ENCODE measurements at places on chromosomes 7 and 10. TPM values are rescaled to one million over a fixed set of nuclear protein-coding genes. Genes with fewer than 3 reads are reported as not detected.
A peak's percentile ranks its signal among the peaks of the same experiment; 100 is the strongest.

The CCNJ gene
- 9.0 TPM for total RNA-seq

The ZNF3 gene
- 20.3 TPM for total RNA-seq

The MTPN gene
- total RNA-seq = 182 TPM

- no peak for DNase-seq
Observed at GRCh38 chr10:79422178-79422892, 23.1 kb downstream of the ZCCHC24 start.

DNA sequence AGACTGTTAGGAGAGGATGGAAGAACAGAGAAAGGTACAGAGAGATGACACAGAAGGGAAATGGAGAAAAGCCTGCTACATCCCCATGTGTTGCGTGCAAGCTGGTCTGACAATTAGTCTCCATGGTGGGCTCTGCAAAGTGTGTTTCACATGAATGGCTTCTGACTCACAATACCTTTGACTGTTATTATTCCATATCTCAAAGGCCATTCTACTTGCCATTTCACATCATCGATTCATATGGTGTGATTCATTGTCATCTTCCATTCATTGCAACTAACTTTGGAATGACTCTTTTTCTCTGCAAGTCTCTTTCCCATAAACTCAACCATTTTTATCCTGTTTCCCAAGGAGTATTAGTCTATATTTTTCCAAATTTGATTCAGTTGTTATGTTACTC is 208.9 kb upstream of the INHBA start:
- peak; percentile 66 for DNase-seq

- no peak for DNase-seq
Observed at GRCh38 chr7:132751244-132751647, 175.0 kb upstream of the PLXNA4 start.

- no peak for DNase-seq
Observed at GRCh38 chr10:117167346-117167788, 29.3 kb upstream of the VAX1 start.

DNA sequence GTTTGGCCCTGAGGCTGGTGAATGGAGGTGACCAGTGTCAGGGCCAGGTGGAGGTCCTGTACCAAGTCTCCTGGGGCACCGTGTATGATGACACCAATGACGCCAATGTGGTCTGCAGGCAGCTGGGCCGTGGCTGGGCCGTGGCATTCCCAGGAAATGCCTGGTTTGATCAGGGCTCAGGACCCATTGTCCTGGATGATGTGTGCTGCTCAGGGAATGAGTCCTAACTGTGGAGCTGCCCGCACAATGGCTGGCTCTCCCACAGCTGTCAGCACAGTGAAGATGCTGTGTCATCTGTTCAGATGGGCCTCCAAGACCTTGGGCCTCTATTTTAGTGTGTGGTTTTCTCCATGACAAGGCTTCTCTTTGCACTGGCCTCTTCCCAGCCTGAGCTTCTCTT is 64.0 kb downstream of the DMBT1 start:
- DNase-seq = no peak

- no peak for DNase-seq
Observed at GRCh38 chr7:143429770-143430698, 13.2 kb upstream of the TAS2R60 start.

- no peak for DNase-seq
Observed at GRCh38 chr10:130393342-130393741, 257.2 kb downstream of the GLRX3 start.

All from mammary epithelial cell (primary cell).